ENCODE measurements at places on chromosomes 6 and 20.
A peak's percentile ranks its signal among the peaks of the same experiment; 100 is the strongest.

- DNase-seq: no peak
These were observed 10.9 kb upstream of the NCOA3 start for GRCh38 chr20:47490795-47491194.

- no peak for DNase-seq
These were observed 442.2 kb downstream of the RNF144B start for GRCh38 chr6:18829272-18829870.

GRCh38 chr6:105728995-105729394 lies 326.1 kb upstream of the PREP start:
- no peak for DNase-seq

- no peak for DNase-seq
These were observed 19.3 kb downstream of the MAVS start for GRCh38 chr20:3865887-3866407.

DNA sequence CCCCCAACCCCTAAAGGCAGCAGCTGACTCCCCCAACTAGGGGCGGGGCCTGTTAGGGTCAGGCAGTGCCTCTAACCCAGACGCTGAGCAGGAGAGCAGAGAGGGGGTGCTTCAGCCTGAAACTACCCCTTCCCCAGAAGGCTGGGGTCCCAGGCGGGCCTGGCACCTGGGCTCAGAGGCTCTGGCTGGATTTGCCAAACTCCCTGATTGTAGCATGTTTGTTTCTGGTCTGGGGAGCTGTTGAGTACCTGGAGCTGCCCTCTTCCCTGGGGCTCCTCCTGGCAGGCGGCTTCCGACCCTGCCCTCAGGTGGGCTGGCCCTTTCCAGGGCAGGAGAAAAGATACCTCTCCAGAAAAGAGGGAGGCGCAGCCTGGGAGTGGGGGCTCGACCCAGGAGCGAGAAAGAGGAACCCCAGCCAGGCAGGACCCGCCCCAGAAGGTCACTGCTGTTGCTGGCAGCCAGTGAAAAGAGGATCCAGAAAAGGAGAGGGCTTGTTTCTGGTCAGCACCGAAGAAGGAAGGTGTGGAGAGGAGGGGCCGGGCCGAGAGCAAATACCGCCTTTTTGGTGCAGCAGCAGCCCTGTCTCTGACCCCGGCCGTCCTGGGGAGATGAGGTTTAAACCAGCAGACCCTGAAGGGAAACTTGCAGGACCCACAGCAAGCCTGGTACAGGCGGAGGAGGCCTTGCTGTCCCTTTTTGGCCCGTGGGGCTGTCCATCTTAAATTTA lies 810 bp upstream of the ABHD16B start:
- no peak for DNase-seq

GRCh38 chr6:100453701-100454521 lies 10.8 kb downstream of the SIM1 start:
- no peak for DNase-seq

DNA sequence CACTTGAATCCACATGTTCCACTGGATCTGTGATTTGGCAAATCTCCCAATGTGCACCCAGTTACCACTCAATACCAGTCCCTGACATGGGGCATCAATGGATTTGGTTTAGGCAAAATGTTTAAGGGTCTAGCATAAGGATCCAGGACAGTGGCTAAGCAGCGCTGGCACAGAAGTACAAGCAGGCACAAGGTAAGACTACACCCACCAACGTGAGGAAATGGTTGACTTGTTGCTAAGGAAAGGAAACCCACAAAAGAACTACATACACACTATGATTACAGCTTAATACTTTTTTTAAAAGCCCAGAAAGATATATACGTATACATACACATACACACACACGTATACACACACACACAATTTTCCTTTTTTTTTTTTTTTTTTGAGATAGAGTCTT lies 79.0 kb downstream of the DNAAF9 start:
- DNase-seq: no peak

- no peak for DNase-seq
These were observed 184.3 kb downstream of the EDN1 start for GRCh38 chr6:12474167-12475140.

- no peak for DNase-seq
These were observed 182.3 kb upstream of the RAB32 start for GRCh38 chr6:146361128-146361924.

DNA sequence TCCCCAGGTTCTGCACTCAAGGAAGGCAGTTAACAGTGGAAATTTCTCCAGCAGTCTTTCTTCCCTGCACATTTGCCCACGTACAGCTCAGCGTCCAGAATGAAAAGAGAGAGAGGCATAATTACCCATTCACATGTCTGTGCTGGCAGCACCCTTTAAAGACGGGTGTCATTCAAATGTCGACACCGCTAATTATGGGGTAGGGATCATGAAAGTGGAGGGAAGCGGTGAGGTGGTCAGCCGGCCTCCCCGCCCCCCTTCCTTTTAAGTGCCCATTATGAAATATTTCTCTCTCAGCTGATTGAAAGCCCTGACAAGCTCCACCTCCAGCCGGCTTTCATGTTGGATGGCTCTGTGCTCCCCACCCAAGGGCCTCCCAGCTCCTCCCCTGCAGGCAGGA lies 246.1 kb downstream of the BMP7 start:
- DNase-seq: no peak

DNA sequence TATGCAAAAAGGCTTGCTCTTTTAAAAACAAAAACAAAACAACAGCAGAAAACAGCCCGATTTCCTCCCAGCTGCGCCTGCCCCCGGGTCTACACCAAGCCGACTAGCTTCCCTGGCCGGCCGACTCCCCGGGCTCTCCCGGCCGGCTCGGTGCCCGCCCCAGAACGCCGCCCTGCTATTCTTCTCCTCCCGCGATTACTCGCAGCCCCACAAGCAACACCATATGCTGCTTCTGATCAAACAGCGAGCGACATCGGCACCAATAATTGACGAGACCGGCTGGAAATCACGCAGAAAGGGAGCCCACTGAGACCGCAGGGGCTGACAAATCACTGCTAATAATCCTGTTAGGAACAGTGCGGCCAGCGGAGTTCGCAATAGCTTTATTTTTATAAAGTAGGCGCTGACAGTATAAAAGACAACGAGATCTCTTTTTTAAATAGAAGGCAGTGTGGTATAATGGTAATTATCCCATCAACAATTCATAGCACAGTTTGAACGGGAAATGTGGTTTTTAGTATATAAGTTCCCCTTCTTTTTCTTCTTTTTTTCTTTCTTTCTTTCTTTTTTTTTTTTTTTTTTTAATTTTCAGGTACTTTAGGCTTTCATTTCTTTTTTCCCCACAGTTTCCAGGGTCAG lies 3.3 kb downstream of the SIM1 start:
- no peak for DNase-seq

DNA sequence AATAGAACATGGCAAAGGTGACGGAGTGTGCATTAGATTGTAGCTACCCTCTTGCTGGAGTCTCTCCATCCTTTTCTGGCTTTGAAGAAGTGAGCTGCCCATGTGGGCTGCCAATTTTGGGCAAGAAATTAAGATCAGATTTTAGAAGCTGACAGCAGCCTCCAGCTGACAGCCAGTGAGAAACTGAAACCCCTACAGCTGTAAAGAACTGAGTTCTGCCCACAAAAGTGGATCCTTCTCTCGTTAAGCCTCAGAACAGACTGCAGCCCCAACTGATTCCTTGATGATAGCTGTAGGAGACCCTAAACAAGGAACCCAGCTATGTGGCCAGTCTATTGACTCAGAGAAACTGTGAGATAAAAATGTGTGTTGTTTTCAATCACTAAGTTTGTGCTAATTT lies 134.1 kb downstream of the CD109 start:
- DNase-seq: no peak

- DNase-seq: no peak
These were observed 439.9 kb upstream of the RNF217 start for GRCh38 chr6:124522335-124522734.

DNA sequence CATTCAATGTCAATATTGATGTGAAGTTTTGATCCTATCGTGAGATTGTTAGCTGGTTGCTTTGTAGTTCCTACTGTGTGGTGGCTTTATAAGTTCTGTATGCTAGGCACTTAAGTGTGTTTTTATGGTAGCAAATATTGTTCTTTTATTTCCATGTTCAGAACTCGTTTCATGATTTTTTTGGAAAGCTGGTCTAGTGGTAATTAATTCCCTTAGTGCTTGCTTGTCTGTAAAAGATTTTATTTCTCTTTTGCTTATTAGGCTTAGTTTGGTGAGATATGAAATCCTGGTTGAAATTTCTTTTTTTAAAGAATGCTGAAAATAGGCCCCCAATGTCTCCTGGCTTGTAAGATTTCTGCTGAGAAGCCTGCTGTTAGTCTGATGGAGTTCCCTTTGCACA lies 27.8 kb upstream of the PLCB1 start:
- DNase-seq: no peak

DNA sequence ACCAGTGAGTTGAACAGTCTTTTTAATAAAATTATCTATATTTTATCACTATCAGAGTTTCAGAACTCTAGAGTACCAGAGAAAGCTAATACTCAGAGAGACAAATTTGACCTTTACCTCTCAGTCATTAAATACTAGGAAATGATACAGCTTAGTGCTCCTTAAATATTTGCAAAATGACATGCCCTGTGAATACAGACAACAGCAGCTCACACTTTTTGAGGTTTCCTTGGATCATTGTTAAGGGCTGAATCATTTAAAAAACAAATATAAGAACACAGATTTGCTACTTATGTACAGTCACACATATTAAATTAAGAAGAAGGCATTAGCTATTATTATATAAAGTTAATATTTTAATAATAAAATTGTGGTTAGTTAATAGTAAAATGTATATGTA lies 1158.7 kb upstream of the EYS start:
- no peak for DNase-seq

GRCh38 chr20:49381558-49382493 lies 100.6 kb downstream of the KCNB1 start:
- DNase-seq: peak; percentile 31

DNA sequence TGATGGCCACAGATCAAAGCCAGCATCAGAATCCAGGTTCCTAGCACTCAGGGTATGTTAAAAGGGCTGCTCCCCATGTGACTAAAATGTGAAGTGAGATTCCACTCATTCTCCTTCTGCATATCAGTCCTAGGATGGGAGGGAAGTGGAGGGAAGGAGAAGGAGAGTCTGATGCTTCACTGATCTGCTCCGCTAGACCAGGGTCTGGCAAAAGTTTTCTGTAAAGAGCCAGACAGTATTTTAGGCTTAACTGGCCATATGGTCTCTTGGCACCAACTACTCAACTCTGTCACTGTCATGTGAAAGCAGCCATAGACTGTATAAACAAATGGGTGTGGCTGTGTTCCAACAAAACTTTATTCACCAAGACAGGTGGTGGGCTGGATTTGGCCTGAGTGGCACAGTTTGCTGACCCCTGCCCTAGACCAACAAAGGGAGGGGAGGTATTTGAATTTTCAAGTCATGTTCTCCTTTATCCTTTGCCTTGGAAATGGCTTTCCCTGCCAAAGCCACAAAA lies 22.6 kb downstream of the GHRH start:
- DNase-seq: no peak

DNA sequence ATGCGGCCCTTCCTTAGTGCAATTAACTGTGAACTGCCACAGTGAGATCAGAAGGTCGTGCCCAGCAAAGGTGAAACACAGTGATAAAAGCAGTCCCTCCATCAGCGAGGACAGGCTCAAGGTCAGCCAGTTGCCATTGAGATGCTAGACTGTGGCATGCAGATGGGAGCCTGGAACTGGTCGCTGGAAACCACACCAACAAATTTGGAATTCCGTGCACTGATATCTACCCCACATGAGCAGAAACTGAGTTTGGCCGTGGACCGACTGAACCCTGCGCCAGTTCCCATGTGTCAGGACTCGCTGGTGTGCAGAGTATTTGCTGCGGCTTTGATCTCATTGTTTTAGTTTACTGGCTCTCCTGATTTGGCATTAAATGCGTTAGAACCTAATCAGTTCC lies 125.6 kb upstream of the QKI start:
- no peak for DNase-seq

DNA sequence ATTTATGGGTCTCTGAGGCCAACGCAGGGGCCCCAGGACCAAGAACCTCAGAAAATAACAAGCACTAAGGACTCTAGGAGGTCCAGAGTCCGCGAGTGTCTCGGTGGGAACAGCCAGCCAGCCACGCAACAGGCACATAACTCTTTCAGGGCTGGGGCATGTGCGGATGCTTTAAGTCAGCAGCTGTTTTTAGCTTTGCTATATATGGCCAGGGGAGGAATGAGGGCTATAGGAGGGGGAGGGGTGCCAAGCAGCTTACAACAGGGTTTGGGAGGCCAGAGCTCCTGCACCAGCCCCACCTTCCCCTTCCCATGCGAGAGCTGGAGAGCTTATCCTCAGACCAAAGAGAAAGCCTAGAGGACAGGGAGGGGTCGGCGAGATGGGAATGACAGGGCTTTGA lies 6.2 kb downstream of the JPH2 start:
- peak; percentile 43 for DNase-seq

DNA sequence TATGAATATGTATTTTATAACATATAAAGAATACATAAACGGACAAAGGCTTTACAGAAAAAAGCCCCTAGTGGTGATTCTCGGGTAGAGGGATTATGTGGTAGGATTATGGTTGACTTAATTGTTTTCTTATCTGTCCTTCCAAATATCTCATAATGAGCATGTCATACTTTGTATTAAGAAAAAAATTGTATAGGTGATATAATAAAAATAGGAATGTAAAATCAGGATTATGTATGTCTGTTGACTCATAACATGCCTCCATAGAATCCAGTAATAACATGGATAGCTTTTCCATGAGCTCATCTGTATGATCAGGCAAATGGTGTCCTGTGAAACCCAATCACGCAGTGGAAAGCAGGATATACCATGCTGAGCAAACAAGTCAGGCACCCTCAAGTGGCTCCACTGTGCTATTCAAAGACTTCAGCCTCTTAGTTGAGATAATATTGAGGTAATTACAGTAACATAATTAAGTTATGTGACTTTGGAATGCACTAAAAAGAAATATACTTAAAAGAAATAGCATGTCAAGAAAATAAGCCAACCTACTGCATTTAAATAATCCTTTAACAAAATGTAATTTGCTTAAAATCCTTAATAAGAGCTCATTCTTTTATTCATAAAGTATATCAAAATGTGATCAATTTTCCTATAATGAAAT lies 39.6 kb upstream of the PRELID3B start:
- DNase-seq: no peak

- DNase-seq: no peak
These were observed 47.1 kb downstream of the DST start for GRCh38 chr6:56595490-56596122.

- DNase-seq: no peak
These were observed 44.8 kb upstream of the SLC17A4 start for GRCh38 chr6:25709761-25710160.

DNA sequence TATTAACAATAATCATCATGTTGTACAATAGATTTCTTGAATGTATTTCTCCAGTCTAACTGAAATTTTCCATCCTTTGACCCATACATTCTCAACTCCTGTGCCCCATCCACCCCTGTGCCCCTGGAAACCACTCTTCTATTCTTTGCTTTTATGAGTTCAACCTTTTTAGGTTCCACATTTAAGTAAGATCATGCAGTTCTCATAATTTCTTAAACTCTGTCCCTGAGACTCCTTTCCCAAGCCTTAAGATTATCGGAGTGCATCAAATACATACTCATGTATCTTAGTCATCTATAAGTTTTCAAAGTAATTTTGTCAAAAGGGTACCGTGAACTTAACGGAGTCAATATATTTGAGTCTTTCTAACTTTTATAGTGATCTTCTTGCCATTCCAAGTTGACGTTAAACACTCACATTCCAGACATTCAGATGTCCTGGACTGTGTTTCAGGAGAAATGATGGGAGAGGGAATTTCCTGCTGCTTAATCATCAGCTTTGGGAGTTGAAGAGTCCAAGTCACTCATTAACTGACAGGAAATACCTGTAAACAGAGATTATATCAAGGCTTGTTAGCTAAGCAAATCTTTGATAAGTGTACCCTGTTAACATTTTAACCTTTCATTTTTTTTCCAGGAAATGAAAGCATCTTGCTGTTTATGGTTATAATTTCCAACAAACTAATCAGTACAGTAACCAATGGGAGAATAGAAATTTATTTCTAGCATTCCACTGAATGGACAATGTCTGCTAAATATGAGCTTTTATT lies 73.3 kb downstream of the ADGRG6 start:
- DNase-seq: no peak

Measured in thoracic aorta (tissue), 2 donors.